ENCODE measurements at places on chromosomes 11 and 22.

- no peak for DNase-seq
Observed at GRCh38 chr22:29951791-29952413, 68.9 kb downstream of the MTMR3 start.

GRCh38 chr11:83970061-83970671 lies 684.0 kb upstream of the CCDC90B start:
- DNase-seq: no peak

GRCh38 chr11:120590472-120590871 lies 78.9 kb downstream of the GRIK4 start:
- DNase-seq: no peak

DNA sequence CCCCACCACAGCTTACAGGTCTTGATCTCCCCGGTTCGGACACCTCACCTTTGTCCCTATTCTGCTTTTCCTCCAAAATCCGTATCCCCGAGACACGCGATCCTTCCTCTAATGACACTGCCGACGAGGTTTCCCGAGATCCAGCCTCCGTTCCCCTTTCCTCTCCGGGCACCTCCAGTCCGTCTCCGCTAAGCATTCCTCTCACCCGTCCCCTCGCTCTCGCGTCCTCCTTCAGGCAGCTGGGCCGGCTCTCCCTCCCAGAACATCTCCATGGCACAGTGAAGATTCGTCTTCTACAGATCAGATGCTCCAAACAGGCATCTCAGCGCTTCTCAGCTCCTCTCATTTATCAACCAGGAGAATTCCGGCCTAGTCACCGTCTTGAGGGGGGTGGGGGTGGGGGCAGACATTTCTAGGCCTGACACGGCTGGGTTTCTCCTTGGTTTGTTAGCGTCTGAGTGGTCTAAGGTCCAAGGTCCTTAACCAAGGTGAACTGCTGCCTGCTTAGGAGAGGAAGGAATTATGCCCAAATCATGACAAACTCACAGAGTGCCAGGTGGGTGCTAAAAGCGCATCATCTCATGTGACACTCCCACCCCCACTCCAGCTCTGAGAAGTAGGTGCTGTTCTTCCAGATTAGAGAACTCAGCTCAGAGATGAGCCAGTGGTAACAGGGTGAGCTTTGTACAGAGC lies at the start of gene SPTBN2:
SPTBN2 (minus strand) TSS at position 524 of the 693 bp plus-strand sequence. CDS start 7,976 bp downstream, outside the sequence.
- no peak for DNase-seq

- DNase-seq: no peak
Observed at GRCh38 chr11:86120807-86121206, 51.9 kb upstream of the PICALM start.

DNA sequence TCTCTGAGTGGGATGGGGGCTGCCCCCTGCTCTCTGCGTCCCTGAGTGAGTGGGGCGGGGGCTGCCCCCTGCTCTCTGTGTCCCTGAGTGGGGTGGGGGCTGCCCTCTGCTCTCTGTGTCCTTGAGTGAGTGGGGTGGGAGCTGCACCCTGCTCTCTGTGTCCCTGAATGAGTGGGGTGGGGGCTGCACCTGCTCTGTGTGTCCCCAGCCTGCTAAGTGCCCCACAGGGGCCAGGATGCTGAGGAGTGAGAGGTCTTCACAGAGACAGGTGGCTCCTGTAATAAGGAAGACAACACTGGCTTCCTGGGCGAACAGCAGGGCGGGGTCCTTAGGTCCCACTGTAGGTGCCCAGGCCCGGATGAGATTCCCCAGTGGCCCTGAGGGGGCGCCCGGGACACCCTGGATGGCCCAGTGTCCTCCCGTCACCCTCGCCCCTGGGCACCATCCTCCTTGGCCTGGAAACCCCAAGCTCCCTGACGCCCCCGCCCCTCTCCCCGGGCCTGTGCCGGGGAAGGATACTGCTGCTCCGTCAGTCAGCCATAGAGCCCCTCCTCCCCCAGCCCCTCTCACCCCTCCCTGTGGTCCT lies 3.8 kb upstream of the CCDC188 start:
- no peak for DNase-seq

GRCh38 chr11:72292106-72292785 lies 48.3 kb upstream of the PHOX2A start:
- DNase-seq: no peak

DNA sequence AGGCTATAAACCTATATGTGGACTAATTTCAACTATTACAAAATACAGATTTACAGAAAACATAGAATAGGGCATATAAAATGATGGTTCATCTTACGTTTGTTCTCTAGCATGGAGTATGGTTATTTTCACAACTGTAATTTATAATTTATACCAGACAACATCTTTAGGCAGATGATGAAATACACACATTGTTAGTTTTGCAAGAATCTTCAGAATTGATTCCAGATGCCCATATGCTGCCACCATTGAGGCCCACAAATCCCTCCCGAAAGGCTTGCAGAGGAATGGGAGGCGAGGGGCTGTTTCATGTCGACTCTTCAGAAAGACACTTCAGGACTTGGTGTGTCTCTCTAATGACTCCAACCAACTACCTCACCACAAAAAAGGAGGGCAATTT lies 6.2 kb downstream of the PTPN5 start:
- DNase-seq: no peak

DNA sequence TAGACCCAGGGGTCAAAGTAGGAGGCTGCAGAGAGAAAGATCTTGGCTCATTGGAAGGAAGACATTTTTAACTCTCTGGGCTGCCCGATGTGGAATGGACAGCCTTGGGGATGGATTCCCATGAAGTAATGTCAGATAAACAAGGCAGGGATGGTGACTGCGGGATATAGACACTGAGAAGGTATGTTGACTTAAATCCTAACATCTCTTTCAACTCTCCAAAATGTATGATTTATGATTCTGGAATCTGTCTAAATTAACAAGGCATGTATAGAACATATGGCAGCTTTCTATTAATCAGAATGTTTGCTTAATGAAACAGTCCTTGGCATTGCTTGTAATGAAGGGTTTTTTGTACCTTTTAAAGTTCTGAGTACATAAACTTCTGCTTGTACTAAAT lies 56.1 kb upstream of the VSTM5 start:
- no peak for DNase-seq

DNA sequence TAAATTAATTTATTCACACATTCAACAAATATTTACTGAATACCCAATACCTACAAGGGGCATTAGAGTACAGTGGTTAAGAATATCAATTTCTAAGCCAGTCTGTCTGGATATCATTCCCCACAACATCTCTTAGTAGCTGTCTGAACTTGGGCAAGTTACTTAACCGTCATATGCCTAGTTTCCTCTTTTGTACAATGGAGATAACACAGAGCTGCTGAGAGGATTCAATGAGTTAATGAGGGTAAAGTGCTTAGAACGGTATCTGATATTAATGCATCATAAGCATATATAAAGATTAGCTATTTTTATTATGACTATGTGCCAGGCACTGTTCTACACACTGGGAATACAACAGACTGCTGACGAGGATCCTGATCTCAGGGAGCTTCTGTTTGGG lies 116.4 kb downstream of the APOL5 start:
- no peak for DNase-seq

DNA sequence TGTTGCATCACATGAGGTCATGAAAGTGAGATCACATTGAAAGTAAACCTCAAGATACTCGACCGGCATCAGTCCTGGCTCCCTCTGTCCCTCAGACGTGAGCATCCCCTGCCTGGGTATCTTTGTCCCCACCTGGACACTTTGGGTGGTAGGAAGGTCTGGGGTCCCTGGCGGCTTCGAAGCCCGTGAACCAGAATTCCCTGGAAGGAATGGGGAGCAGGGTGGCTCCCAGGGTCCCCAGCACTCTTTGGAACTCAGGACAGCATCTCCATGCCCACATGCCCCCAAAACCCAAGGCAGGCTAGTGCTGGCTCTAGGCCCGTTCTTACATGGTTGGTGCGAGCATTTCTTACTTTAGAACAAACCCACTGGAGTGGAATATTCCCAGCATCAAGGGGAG lies 7.5 kb downstream of the DERL3 start:
- no peak for DNase-seq

DNA sequence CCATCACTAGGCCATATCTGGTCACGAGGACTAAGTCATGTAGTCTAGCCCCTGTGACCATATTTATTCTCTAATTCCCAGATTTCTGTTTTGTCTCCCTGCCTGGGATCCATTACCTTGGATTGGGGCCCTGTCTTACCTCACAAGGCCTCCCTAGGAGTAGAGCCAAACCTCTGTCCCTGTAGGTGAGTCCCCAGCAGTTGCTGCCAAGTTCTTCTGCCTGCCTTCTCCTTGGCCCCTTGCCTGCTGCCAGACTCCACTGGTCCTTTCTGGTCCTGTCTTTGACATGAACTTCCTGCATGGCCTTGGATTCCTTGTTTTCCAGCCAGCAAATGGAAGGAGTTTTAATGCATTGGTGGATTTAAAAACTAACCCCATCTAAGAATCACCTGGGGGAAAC lies 35.6 kb upstream of the CADM1 start:
- no peak for DNase-seq

GRCh38 chr11:112884012-112884767 lies 77.0 kb upstream of the NCAM1 start:
- no peak for DNase-seq

GRCh38 chr11:34916843-34917770 lies 689 bp downstream of the PDHX start:
- no peak for DNase-seq

GRCh38 chr11:70883973-70884623 lies 368.3 kb downstream of the SHANK2 start:
- no peak for DNase-seq

DNA sequence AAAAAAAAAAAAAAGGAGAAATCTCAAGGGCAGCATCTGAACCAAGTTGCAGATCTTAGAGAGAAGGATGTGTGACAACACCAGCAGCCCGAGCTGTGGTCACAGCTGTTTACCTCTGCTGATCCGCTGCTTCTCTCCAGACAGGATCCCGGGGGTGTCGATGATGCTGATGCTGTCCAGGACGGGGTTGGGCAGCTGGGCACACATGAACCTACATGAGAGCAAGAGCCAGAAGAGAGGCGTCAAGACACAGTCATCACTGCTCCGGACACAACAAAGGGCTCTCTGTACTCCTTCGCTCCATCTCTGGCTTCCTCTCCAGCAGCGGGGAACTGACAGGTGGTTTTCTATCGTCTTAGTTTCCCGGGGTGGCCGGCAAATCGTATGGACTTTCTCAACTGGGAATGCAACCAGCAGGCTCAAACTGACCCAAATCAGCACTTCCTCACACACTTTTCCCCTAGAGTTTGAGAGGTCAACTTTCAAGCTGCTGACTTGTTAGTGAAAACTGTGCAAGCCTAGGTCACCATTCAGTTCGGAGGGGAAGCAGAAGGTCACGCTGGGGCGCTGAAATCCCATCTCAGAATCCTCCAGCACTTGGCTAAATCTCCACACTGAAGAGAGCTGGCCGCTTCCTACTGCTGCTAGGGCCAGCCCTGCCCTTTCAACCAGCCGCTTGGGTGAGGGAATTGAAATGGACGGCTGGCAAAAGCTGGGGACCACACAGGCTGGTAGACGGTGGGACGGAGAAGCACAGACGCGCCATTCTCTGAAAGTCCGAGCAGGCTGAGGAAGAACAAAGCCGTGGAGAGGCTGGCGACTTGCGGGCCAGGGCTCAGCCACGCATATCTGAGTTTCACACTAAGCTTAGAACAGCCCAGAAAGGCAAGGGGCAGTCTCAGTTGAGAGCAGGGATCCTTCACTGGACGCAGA lies 3.8 kb downstream of the EHD1 start:
- no peak for DNase-seq

DNA sequence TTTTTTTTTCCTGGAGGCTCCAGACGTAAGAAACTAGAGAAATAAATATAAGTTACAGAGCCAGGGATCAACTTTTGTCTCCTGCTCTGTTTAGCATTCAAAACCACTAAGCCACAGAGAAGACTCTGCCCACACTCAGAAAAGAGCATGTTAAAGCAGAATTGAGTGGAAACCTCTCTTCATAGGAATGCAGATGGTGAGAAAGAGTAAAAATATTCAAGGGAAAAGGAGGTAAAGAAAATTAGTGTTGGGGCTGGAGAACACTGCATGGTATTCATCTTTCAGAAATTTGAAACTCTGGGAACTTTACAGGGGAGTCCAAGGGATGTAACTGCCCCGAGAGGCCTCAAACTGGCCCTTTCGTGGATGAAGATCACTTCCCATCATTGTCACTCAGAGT lies 65.1 kb downstream of the CLMP start:
- DNase-seq: no peak

- DNase-seq: no peak
Observed at GRCh38 chr11:5597953-5598352, 1.5 kb downstream of the TRIM6 start.

DNA sequence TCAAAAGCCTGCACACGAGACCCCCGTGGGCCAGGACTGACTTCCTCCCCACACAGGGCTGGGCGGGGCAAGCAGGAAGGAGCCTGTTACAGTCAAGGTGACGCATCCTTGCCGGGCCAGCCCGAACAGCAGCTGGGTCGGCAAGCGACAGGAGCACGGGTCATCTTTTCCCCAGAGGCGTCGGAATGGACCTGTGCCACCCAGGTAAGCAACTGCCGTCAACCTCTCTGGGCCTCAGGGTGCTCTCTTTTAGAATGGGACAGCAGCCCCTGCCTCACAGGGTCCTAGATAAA lies at the start of gene CYTH4:
CYTH4 (plus strand) TSS at position 124 of the 293 bp plus-strand sequence; CDS start at position 186, 62 bp downstream.
- DNase-seq: no peak

DNA sequence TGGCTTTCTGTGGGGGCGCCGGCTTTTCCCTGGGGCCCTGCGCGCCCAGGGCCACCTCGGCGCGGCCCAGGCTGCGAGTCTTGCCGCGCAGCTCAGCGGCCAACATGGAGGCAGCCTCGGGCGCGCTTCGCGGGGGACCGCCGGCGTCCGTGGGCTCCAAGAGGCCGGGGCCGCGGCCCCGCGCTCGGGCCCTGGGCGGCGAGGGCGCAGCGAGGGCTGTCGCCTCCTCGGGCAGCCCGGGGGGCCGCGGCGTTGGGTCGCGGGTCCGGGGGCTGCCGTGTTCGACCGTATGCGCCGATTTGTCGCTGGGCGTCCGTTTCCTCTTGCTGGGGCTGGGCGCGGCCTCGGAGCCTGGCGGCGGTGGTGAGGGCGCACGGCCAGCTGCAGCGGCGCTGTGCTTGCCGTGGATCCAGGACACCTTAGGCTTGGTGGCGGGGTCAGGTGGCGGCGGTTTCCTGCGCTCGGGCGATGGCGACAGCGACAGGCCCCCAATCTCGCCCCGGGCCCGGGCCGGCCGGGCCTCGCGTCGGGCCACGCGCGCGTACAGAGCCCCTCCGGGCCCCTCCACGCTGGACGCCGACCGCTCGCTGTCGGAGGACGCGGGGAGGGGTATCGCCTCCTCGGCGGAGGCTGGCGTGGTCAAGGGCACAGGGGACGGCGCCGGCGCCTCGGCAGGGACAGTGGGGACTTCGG lies 11.9 kb downstream of the SCARF2 start:
- DNase-seq: no peak

DNA sequence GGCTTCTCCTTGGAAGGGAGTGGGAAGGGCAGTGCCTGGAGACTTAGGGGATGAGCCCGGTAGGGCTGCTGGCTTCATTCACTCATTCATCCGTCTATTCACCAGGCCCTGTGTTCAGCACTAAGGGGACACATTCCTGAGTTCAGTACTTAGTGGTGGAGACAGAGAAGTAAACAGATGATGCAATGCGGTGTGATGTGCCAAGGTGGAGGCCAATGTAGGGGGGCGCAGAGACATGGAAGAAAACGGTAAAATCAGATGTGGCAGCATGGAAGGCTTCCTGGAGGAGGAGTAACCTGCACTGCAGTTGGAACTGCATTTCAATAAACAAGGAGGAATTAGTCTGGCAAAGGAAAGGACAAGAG lies 21.3 kb downstream of the GRIK4 start:
- DNase-seq: no peak

All from keratinocyte (primary cell).